ENCODE measurements at places on chromosomes 4 and X.

DNA sequence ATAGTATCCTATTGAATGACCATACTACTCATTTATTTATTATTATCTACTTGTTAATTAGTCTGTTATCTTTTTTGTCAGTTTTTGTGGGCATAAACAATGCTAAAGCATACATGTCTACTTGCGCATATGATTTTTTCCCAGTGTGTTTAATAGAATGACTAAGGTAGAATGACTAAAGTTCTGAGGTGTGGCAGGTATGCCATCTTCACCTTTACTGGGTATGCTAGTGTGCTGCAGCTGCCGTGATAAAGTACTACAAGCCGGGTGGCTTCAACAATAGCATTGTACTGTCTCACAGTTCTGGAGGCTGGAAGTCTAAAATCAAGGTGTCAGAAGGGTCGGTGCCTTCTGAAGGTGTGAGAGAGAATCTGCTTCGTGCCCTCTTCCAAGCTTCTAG, 19.2 kb downstream of the CD38 start:
- DNase-seq = no peak

DNA sequence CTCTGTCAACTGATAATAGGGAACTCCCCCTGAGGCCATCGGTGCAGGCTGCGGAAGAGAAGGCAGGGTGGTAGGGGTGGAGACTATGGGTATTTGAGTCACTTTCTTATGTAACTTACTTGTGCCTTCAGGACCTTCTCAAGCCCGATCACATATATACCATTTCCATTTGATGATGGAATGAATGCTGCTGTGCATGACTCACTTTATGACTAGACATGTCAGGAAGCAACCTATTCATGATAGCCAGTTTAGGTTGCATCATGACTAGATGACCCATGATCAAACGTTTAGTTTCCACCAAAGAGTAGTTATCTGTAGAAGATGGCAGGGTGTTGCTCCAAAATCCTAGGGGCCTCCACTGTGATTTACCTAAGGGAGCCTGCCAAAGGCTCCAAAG, 435.5 kb downstream of the DTHD1 start:
- DNase-seq = no peak

DNA sequence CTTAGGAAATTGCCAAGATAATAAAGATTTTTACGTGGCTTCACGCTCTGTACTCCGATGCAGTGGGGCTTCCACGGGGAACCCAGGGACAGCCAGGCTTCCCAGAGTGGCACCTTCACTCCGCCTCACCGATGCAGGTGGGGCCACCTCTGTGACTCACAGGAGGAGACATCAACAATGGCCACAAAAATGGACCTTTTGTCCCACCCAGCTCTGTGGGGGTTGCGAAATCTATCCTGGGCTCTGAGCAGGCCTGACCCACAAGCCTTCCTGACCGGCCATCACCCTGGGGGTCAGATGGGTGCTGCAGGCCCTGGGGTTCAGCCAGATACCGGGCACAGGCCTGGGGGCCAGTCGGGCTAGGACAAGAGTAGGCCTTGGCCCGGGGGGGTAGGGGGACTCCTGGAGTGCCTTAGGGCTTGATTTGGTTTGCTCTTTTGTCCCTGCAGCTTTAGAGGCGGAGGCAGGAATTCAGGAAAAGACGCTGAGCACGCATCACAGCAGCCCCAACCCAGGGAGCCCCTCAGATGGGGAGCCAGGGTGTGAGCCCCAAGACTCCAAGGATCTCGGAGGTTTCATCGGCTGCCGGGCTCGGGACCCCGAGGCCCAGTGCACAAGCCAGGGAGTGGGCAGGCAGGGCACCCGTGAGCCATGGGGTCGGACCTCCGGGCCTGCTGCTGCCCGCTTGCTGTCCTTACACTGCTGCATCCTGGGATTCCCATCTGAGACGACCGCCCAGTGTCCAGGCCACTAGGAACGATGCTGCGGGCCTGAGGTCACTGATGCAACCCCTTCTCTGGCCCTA, 136.5 kb upstream of the NKX1-1 start:
- peak; percentile 15 for DNase-seq

DNA sequence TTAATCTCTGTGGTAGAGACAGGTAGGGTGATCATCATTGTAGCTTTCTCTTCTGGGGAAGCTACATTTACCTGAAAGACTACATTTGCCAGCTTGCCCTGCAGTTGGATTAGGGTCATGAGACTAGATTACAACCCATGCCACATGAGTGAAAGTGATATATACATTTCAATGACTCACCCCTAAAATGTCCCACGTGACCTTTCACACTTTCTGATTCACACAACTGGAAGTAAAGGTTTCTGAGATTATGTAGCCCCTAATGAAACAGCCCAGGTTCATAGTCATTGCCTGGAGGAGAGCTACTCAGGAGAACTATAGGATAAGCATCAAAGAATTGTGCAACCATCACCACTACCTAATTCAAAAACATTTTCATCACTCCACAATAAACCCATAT, 17.8 kb downstream of the PDCL2 start:
- DNase-seq = no peak

DNA sequence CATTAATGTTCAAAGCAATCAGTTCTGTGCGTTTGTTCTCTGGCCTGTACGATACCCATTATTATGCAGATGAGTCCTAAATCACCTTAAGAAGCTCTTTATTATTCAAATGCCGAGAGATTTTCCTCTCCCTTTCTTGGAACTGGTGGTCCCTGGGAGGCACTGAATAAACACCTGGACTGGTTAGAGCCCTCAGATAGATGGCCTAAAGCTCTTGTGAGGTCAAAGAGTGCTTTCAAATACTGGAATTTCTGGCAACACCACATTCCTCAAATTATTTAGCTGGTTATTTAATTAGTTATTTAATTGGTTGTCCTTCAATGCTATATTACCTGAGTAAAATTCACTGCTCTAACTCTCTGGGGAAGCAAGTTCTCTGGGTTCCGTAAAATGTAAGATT, 3.0 kb downstream of the ARHGEF38 start:
- no peak for DNase-seq

DNA sequence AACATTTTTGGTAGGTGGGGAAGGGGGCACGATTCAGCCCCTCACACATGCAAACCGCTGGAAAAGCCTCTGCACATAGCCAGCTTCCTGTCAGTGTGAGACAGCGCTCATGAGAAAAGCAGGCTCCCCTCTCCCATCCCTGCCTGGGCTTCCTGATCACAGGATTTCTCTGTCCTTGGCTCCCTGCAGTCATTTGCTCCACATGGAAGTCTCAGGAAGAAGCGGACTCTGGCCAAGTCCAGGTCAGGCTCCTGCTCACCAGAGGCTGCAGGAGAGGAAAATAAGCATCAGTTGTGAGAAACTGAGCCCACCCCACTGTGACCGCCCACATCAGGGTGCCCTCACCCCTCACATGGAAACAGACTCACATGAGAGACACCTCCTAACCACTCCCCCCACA, 664.3 kb upstream of the TENM3 start:
- no peak for DNase-seq

GRCh38 chr4:48035952-48036351, 19.4 kb downstream of the NIPAL1 start:
- DNase-seq = no peak

DNA sequence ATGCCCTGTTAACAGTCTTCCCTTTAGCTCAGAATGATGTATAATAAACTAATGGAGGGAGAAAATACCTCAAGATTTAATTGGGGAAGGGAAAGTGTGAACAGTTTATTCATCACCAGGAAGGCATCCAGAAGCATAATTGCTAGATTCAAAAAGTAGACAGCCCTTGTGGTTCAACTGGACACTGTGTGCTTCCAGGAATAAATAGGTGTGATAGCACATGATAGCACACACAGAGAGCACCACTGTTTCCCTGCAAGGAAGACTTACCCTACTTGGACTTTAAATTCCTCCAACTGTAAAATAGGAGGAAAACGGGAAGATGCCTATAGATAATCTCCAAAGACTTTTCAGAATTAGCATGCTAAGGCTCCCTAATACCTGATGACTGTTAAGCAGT, 27.8 kb downstream of the SLC39A8 start:
- DNase-seq = no peak

GRCh38 chr4:131613086-131613823, 1535.8 kb upstream of the PCDH10 start:
- no peak for DNase-seq

DNA sequence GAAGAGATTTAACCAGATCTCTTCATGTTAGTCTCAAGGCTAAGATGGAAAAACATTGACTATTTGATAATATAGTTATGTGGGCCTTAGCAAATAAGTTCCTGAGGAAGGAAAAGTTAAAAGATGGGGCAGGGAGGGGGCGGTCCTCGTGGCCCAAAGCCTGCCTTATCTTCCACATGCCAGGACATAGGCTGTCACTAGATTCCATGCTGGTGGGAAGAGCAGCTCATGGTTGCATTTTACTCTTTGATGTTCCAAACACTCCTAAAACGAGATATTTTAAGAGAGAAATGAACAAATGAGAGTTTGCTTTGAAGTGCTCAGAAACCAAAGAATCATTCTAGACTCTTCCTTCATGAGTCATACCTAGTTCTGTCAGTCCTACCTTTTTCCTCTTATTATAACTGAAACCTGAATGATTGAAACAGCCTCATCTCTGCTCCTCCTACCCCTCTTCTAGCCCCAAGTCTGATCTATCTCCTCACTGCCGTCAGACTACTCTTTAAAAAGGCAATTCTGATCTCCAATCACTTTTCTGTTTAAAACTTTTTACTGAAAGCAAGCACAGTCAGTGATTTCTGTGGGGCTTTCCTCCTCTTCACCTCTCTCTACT, 25.1 kb downstream of the RAB9B start:
- no peak for DNase-seq

- DNase-seq = no peak
These were observed 610.7 kb upstream of the ADGRL3 start for GRCh38 chr4:60589425-60589824.

DNA sequence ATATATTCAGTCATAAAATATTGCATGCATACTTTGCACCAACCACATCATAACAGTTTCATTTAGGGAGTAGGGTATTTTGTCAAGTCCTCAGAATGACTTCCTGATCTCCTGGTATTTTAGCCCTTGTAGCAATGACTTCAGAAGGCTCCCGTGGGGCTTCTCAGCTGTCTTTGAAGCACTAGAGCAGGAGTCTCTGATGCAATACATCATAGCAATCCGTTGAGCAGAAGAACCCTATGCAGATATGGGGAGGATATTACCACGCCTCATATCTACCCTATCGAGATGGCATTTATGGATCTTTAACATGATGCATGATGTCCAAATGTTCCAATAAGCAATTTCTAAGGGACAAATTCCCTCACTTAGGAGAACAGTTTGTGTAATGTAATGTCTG, 373.7 kb upstream of the FTHL17 start:
- no peak for DNase-seq

DNA sequence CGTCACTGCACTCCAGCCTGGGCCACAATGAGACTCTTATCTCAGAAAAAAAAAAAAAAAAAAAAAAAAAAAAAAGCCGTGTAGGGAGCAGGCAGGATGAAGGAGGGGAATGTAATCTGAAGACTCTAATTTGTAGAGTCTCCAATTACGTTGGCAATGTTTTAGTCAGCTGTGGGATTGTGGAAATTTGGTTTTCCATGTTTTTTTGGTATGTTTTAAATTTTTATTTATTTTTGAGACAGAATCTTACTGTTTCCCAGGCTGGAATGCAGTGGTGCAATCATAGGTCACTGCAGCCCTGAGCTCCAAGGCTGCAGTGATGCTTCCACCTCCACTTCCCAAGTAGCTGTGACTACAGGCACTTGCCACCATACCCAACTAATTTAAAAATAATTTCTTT, 56.5 kb downstream of the NSD2 start:
- no peak for DNase-seq

DNA sequence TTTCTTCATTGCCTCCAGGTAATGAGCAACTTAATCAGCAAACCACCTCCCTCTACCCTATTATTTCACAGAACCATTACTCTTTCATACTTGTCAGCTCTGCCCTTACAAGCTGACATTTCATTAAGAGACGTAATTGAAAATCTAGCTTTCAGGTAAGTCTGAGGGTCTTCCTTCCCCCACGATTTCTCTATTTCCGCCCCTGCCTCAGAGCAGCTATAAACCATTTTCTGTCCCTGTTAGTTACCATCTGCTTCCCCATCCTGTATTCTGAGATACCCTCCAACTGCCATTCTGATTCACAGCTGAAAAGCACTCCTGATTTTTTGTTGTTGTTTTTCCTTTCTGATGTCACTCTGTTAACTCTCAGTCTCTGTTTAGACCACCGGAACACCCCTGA, 37.1 kb downstream of the SH3RF1 start:
- DNase-seq = no peak

DNA sequence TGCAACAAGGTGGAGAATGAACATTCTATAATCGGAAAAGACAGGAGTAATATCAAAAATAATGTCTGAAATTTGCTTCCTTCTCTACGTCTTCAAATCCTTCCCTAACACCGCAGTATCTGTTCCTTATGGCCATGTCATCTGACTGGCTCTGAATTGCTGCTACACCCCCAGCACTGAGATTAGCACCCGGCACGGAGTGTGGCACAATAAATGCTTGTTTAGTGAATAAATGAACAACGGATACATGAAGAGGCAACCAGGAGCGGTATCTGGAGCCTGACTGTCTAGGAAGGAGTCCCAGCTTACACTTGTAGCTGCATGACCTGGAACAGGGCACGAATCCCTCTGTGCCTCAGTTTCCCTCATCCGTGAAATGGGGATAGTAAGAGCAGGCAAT, 164.3 kb downstream of the AFAP1 start:
- DNase-seq = no peak

- DNase-seq = no peak
These were observed 138.4 kb upstream of the ETNPPL start for GRCh38 chr4:108901291-108901690.

- no peak for DNase-seq
These were observed 880.4 kb downstream of the PCDH18 start for GRCh38 chr4:136651932-136652331.

- DNase-seq = no peak
These were observed 33.7 kb downstream of the FRMD7 start for GRCh38 chrX:132094164-132094563.

DNA sequence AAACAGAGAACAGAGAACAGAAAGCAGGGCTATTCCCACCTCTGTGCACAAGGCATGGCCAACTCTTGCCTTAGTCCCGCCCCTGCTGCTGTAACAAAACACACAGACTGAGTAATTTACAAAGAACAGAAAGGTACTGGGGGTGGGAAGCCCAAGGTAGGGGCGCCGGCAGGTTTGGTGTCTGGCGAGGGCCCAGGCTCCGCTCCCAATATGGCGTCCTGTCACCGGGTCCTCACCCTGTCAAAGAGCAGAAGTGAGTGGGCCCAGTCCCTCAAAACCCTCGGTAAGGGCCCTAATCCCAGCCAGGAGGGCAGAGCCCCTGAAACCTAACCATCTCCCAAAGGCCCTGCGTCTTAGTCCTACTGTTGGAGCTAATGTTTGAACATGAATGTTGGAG, 71.0 kb downstream of the FAM53A start:
- no peak for DNase-seq

- no peak for DNase-seq
These were observed 407.3 kb downstream of the PCDH18 start for GRCh38 chr4:137125011-137125410.

DNA sequence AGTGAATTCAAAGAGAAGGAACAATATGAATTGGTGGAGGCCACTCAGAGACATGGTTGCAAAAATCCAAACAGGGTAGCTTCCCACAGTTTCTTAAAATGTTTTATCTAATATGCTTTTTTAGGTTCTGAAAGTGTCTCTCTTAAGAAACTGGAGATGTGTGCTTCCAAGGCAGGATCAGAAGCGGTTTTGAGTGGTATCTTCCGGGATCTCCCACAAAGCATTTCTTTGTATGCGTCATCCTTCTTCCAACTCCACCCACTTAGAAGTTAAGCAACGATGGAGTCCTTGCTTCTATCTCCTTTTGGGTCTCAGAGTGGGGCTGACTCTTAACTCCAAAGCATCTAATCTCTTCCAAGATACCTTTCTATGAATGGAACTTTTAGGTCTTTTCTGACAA, 196.7 kb downstream of the MID1 start:
- no peak for DNase-seq

GRCh38 chr4:179521952-179522351, 2079.7 kb upstream of the AGA start:
- DNase-seq = no peak
